ENCODE measurements at places on chromosomes 3 and 15.
A peak's percentile ranks its signal among the peaks of the same experiment; 100 is the strongest.

DNA sequence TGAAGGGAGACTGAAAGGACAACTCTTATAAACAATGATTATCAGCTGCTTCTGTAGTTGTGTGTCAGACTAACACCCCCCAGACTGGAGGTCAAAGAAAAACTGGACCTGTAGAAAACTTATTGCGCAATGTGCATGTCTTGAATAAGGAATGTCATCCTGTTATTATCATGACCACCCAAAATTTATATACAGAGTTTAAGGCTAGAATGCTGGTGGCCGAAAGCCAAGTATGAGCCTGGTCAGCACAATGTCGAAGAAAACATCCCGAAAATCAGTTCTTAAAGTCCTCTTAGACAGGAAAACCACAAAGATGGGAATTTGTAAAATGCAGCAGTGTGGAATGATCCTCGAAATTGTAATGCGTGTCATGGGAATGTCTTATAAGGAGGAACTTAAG, 29.3 kb downstream of the RFTN1 start:
- peak; percentile 78 for DNase-seq

GRCh38 chr15:49622561-49622960, 1.7 kb downstream of the DTWD1 start:
- DNase-seq, result no peak

GRCh38 chr3:141538568-141539240, 51.9 kb downstream of the RASA2 start:
- DNase-seq, result no peak

DNA sequence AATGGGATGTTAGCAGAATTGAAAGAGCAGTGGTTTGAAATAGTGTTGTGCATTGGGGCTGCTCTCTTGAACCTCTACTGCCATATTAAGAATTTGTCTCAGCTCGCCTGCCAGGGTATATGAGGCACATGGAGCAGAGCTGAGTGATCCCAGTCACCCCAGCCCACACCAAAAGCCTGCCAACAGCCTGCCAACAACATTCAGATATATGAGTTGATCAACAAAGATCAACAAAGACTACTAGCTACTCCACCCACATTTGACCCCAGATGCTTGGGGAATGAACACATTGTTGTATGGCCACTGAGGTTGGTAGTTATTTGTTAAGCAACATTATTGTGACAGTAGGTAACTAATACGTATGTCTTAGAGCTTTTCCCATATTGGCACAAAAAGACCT, 570.9 kb upstream of the IL12A start:
- DNase-seq, result no peak

DNA sequence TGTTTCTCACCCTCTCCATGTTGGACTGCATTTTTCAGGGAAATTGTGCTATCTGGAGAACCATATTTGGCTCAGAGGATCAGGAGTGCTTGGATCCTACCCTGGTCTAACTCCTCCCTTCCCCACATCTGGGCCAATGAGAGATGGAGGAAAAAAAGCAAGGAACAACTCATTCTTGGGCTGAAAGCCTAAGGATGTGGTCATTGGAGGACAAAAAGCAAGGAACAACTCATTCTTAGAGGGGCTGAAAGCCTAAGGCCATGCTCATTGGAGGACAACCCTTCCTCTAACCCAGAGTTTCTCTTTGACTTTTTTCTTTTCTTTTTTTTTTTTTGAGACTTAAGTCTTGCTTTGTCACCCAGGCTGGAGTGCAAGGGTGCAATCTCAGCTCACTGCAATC, 48.6 kb upstream of the CHRNB4 start:
- no peak for DNase-seq

DNA sequence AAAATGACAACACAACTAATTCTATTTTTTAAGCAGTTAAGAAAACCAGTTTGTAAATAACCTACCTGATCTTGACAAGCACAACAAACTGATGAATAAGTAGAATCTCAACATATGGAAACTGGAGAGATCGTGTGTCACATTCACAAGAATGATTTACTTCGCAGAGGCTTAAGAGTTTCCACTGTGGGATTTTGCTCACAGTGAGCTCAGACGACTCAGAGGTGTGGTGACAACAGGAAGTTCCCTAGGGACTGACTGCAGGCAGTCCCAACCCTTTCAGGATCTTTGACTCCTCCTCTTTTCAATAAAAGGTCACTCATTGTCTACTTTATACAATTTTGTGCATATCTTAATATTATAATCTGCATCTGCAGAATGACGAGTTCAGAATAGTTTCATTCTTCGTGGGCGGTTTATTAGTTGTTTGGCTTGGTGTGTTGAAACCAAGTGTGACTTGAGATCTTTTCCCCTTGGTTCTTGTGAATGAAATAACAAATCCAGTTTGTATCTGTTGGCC, at the start of gene LIPH:
LIPH (minus strand) TSS at position 231 of the 520 bp plus-strand sequence; CDS start at position 114, 117 bp downstream.
- no peak for DNase-seq

GRCh38 chr15:32781781-32782180, 64.0 kb downstream of the GREM1 start:
- no peak for DNase-seq

DNA sequence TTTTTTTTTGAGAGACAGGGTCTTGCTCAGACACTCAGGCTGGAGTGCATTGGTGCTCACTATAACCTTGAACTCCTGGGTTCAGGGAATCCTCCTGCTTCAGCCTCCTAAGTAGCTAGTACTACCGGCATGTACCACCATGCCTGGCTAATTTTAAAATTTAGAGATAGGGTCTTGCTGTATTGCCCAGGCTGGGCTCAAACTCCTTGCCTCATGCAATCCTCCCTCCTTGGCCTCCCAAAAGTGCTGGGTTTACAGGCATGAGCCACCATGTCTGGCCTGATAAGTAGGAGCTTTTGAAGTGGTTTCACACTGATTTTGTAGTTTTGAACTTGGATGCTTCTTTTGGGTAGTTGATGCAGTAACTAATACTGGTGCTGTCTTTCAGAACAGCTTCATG, 7.8 kb downstream of the MAP2K1 start:
- DNase-seq, result no peak

All from smooth muscle cell of the brain vasculature (primary cell).